Suppressor macrophage (primary cell): ENCODE measurements at places on chromosomes 12 and 14.

DNA sequence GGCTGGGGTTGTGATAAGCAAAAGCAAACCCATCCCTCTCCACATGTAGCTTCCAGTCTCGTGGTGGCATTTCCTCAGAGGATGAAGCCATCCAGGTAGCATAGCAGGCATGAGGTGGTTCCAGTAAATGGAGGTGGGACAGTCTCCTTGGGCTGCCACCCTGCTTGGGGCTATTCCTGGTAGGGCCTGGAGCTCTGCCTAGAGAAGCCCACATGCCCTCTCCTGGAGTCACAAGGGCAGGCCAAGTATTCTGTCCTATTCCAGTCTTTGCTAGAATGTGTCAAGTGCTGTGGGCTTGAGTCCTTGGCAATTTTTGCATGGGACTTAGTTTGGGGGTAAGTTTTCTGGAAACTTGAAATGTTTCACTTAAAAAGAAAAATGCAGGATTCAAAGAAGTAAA lies 469.9 kb downstream of the DPF3 start:
- no peak for DNase-seq

- DNase-seq: peak; percentile 39
Measured at GRCh38 chr12:65918021-65918420, 93.7 kb downstream of the HMGA2 start.

DNA sequence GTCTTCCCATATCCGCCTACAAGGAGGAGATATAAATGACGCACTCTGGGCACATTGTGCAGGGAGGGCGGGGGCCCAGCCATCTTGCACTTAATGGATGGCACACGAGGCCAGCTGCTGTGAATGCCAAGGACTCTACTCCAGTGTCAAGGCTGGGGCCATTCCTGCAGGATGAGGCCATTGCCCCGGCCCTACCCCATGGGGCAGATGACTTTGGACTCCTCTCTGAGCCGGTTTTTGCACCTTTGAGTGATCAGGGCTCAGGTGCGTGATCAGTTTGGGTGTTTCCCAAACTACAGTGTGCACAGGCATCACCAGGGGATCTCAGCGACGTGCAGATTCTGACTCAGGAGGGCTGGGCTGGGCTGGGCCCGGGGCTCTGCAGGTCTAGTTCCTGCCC lies 16.1 kb downstream of the MMAB start:
- DNase-seq: no peak

GRCh38 chr14:61048640-61049039 lies 67.6 kb downstream of the SLC38A6 start:
- peak; percentile 24 for DNase-seq

DNA sequence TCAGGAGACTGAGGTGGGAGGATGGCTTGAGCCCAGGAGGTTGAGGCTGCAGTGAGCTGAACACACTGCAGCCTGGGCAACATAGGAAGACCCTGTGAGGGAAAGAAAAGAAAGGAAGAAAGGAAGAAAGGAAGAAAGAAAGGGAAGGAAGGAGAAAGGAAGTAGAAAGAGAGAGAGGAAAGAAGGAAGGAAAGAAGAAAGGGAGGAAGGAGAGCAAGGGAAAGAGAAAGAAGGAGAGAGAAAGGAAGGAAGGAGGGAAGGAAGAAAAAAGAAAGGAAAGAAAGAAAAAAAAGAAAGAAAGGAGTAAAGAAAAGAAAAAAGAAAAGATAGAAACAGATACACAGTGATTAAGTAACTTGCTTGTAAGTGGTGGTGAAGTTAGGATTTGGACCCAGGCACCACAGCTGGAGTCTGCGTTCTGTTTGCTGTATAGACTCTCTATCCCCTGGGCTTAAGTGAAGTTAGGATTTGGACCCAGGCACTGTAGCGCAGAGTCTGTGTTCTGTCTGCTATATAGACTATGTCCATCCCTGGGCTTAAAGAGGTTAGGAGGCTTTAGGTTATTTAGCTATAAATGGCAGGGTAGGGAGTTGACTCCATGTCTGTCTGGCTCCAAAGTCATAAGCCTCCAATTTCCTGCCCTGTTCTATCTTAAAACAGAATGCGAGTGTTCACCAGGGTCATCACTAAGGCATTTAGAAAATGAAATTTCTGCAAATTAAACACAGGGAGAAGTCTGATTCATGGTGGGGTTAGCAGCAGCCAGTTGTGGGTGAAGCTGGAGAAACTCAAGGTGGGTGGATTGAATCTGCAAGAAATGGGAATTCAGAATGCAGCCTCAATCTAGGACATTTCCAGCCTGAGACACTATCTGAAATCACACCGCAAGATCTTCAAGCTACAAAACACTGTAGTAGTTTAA lies 13.3 kb upstream of the C12orf75 start:
- DNase-seq: no peak

- no peak for DNase-seq
Measured at GRCh38 chr12:9605483-9605882, 2.2 kb downstream of the KLRB1 start.

DNA sequence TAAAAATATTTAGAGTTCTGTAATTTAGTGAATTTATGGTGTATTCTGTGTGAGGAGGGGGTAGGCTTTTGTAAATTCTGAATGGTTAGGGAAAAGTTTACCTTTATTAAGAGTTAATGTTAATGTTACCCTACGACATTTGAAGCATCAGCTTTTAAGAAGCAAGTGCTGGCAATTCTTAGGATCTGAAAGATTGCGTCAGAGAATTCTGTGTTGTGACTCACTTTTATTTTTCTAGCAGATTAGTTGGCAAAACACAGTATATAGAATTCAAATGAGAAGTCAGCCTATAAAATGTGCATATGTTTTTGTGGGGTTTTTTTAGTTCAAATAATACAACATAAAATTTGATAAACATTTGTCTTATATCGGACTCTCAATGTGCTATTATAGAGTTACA lies 97.6 kb downstream of the RAD52 start:
- peak; percentile 14 for DNase-seq

DNA sequence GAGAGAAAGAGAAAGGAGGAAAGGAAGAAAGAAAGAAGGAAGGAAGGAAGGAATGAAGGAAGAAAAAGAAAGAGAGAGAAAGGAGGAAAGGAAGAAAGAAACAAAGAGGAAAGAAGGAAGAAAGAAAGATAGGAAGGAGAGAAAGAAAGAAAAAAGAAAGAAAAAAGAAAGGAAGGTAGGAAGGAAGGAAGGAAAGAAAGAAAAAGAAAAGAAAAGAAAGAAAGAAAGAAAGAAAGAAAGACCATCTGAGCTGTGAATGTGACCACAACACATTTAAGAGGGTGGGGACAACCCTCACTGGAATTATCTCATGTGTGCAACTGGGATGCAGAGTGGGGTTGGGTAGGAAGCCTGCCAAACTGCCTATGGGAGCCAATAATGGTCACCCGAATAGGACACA lies 36.0 kb upstream of the BATF start:
- no peak for DNase-seq

DNA sequence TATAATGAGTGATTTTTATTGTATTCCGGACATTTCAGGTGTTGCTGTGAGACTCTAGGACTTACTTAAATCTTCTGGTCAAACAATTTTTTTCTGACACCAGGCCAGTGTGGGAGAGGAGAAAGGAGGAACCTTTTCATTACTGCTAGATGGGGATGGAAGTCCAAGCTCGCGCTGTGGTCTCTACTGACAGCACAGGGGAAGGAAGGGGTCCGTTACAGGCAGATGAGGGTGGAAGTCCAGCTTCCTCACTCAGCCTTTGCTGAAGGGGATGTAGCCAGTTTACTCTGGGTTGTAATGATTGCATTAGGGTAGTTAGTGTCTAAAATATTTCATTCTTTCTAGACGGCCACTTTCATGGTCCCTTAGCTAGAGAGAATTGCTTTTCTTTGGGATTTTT lies 26.3 kb upstream of the ST8SIA1 start:
- DNase-seq: peak; percentile 16

DNA sequence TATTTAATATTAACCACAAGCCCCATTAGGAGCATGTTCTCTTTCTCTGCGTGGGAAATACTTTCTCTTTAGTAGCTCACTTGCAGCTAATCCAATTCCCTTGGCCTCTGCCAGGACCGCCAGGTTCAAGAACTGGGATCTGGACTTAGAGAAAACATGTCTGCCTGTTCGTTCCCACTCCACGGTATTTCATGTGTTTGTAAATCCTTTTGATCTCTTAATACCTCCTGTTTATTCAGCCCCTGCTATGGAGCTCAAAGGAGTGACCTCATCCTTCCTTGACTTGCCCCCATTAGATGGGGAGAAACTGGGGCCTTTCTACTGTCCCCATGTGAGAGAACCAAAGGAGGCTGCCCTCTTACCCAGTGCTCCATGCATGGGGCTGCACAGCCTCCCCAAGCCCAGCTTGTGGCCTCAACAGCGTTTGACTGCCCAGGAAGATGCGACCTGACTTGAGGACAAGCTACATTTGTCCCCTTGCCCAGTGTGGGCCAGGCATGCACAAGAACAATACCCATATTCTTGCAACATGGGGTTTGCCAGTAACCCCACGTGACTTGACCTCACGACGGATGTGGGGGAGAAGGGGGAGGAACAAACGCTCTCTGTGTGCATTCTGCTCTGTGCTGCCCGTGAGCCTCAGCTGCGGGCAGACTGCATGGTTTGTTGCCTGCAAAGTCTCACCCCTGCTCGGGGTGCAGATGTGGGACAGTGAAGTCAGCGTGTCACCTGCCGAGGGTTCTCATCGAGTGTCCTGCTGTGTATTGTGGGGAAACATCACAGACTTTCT lies 30.3 kb downstream of the CD9 start:
- peak; percentile 89 for DNase-seq

- no peak for DNase-seq
Measured at GRCh38 chr14:53591816-53592215, 364.8 kb downstream of the BMP4 start.

GRCh38 chr14:75454963-75455546 lies 27.2 kb downstream of the JDP2 start:
- peak; percentile 45 for DNase-seq

DNA sequence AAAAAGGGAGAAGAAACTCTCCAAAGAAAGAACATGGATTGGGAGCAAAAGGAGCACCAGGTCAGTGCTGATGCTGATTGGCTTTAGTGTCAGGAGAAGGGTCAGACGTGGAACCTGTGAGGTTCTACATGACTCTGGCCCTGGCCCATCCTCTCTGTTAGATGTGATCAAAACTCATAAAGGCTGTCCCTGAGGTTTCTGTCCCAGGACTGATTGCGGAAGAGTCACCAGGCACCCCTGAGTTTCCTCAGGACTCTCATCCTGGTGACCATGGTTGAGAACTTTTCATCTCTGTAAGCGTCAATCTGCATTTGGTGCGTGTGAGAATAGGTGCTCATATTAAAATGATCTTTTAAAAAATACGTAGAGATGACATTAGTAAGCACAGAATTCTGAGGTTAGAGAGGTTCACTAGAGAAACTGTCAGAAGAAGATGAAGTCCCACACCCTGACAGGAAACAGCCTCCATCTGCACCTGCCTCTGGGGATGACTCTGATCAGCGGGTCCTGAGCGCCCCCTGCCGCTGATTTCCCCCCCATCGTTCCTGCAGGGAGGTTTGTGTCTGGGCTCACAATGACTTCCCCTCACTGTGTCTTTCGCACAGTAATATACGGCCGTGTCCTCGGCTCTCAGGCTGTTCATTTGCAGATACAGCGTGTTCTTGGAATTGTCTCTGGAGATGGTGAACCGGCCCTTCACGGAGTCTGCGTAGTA lies 741.8 kb downstream of the TMEM121 start:
- DNase-seq: peak; percentile 52

DNA sequence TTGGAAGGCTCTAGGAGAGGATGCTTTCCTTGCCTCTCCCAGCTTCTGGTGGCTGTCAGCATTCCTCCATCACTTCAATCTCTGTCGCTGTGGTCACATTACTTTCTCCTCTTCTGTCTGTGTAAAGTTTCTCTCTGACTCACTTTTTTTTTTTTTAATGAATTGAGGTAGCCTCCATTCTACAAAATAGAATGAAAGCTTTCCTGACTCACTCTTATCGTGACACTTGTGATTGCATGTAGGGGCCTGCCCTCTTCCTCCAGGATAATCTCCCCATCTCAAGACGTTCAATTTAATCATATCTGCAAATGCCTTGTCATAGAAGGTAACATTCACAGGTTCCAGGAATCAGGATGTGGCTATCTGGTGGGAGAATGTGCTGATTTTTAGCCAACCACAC lies 153.5 kb upstream of the HMGA2 start:
- no peak for DNase-seq

GRCh38 chr12:50562520-50563433 lies 58.0 kb downstream of the DIP2B start:
- DNase-seq: peak; percentile 37

DNA sequence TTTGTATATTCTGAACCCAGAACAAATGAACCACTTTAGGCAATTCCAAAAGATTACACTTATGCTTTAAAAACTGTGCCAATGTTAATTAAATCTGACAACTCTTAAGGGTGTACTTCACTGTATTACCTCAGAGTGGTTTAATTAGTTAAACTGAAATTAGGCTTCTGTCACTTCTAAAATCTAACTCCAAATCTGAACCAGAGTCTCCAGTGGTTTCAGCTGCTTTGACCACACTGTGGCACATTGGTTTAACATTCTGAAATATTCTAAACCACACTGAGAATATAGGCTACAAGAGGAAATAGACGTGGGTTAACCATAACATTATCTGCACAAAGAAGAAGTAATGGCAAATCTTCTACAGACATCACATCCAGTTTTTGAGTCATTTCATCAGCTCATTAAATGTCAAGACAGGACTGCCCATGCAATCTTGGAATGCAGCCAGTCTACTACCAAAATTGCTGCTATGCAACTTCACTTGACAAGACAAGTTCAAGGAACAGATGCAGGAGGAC lies 94.8 kb downstream of the LRP6 start:
- peak; percentile 88 for DNase-seq

- DNase-seq: no peak
Measured at GRCh38 chr12:119227292-119227691, 48.6 kb downstream of the HSPB8 start.

GRCh38 chr12:90858252-90858651 lies 96.7 kb downstream of the CCER1 start:
- DNase-seq: no peak

DNA sequence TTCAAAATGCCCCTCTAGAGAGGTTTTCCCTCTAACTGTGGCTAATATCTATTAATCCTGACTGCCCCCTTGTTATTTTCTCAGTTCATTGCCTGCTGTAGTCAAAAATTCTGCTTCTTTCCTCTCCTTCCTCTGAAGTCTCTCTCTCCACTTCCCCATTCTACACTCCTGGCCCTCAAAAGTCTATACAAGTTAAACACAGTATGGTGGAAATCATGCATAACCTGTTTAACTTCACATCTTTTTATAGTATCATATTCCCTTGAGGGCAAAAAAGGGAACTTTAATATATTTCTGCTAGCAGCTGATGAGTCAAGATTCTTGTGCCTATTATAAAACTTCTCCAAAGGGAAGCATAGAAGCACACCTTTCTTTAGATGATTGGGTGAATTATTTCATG lies 16.7 kb downstream of the GRIP1 start:
- no peak for DNase-seq

- DNase-seq: no peak
Measured at GRCh38 chr14:102557434-102558226, 34.8 kb upstream of the RCOR1 start.

- DNase-seq: no peak
Measured at GRCh38 chr12:117816-118345, 51.3 kb downstream of the IQSEC3 start.

- no peak for DNase-seq
Measured at GRCh38 chr12:21001778-21002177, 129.2 kb upstream of the SLCO1B1 start.
